PC-9 (cell line): ENCODE measurements at places on chromosomes 2 and 18. TPM values are rescaled to one million over a fixed set of nuclear protein-coding genes. Genes with fewer than 3 reads are reported as not detected.

DNA sequence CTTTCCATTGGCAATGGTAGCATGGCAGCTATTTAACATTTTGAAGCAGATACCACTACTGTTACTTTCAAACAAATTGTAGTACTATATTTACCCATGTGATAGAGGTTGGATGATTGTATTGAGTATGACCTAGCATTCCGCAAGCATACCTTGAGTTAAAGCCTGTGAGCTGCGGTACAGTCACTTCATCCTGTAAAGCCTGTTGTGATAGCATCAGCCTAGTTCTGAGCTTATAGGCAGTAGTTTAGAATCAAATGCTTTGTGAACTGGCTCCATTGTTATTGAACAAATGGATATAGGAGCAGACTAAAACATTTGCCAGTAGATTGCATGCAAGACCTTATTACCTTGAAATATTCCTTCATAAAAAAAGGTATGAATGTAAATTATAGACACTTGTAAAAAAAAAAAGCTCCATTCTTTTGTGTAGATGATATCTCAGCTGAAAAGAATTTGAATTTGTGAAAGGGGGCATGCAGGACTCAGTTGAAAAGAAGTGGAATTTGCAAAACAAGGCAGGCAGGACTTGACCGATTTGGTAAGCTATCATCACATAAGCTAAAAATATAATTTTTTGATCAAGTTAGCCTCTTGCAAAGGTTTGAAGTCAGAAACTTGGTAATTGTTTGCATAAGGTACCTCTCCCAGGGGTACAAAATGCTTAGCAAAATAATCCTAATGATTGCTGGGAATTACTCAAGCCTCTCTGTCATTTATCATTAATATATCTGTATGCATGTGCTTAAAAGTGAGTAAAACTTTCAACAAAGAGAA, 138.5 kb upstream of the ITGA4 start:
- DNase-seq, result no peak

DNA sequence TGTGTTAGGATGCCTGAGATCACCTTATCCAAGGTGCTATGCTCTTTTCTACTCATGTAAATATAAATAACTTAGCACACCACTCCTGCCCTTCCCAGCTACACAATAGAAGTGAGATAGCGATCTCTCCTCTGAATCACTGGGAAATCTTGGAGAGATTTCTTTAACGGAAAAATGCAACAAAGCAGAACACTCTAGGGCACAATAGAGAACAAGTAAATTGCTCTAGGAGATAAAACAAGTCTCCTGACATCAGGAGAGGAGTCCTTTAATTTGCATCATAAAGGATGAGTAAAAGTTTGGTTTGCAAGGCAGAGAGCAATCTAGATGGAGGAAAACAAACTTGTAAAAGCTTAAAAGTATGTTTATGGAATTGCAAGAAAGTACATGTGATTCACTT, 224.1 kb downstream of the PAX3 start:
- DNase-seq, result no peak

GRCh38 chr2:57515366-57515765, 531.2 kb upstream of the VRK2 start:
- no peak for DNase-seq

GRCh38 chr2:131093696-131094462, 619 bp upstream of the FAM168B start:
- no peak for DNase-seq

DNA sequence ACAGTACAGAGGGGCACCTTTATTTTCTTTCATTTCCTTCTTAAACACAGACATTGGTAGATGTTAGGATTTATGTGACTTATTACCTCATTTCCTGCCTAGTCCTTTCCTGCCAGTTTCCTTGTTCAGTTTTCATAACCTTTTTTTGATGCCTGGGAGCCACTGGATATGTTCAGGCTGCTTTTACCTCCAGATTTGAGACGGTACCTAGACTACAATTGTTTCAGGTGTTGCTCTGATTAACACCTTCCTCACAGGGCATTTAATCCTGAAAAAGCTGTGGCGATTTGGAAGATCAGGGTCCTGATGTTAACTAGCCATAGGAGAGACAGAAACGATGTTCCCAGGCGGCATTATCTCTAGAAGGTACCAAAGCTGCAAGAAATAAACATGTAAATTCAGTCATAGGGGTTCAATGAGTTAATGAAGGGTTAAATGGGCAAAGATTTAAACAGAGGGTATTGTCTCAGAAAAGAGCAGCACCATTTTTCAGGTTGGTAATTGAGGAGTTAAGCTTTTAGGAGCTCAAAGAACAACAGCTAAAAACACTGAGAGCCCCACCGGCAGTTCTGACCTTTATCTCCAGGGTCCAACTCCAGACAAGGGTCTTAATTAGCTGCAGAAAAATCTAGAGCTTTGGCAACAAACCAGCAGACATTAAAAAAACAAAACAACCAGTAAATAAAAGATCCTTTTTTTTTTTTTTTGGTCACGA, 93.3 kb downstream of the HRH4 start:
- no peak for DNase-seq

DNA sequence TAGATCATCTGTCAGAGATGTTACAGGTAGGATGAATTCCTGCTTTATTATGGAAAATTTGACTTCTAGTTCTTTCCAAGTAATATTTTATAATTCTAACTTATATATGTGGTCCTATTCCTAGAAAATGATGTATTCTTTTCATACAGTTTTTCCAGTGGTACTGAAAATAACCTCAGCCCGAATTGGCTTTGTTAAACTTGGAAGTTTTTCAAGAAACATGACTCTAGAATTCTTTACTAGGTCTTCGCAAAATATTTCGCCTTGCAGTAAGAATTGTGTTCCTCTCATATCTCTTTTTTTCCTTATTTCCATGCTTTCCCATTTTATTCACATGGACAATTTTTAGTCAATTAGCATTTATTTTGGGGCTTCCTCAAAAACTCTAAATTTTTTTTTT, 60.5 kb downstream of the BMPR2 start:
- DNase-seq, result no peak

DNA sequence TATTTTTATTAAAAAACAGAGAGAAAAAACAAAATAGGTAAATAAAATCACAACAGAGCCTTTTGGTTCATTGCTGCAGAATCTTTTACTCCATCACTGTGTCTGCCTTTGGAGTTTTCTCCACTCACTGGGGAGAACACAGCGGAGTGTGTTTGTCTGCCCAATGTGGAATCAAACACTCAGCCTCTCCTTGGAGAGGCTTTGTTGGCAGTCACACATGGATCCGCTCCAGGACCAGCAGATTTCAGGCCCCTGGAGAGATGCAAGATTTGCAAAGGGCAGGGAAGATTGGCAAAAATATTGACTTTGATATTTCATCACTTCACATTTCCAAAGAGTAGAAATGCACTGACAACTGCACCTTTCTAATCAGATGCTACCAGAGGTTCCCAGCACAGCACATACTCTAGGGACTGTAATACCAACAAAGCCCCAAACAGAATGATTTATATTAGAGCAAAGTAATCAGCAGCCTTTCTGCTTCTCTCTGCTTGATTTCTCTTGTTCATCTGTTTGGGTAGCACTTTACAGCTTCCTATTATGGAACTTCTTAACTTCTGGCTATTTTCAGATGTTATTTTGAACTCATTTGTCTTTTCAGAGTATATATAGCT, 1898.8 kb upstream of the PIK3C3 start:
- no peak for DNase-seq

- no peak for DNase-seq
Observed at GRCh38 chr18:8991155-8991554, 111.3 kb upstream of the NDUFV2 start.

- no peak for DNase-seq
Observed at GRCh38 chr2:95270541-95271081, 3.6 kb upstream of the PROM2 start.

EPG5 gene
- 16.7 and 19.5 TPM in 2 replicates for total RNA-seq

GBX2 gene
- not detected in 2 replicates for total RNA-seq

TP53I3 gene
- total RNA-seq, result 21.4 and 22.9 TPM in 2 replicates

HAAO gene
- 0.73 TPM in 1 of 2 replicates, not detected in the other for total RNA-seq

SCN7A gene
- total RNA-seq, result not detected in 2 replicates

CXCR2 gene
- total RNA-seq, result not detected in 2 replicates

PMAIP1 gene
- total RNA-seq, result 16.5 and 17.0 TPM in 2 replicates
